ENCODE measurements at places on chromosomes 7 and 10.

DNA sequence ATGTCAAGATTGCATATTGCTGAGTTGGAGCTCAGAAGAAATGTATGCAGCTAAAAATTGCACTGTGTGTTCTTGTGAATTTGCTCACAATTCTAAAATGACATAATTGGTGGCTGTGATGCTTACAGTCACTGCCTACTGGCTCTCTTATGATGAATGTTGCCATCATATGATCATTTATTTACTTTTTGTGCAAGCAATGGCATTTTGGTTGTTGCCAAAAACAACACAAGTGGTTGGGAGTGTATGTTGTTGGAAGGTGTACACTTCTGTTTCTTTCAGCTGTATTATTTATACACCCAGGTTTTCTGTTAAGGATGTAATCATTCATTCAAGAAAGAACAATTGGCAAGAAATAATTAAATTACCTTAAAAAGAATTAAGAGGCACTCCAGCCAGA lies 28.9 kb downstream of the PON1 start:
- DNase-seq = no peak

DNA sequence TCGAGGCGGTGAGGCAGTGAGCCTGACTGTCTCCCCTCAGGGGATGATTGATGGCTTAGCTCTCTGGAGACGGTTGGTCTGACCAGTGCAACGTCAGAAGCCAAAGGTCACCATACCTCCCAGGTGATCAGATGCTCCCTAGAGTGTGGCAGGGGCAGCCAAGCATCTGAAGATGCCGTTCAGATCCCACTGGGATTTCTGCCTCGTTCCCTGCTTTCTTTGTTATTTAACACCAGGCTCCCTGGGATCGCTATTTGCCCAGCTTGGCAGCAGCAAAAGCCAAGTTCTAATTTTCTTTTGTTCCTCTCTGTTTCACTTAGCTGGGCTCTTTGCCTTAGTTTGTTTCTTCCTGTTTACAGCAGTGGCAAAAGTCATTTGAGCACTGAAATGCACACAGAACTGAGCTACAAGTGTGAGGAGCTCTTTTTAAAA lies 53.5 kb upstream of the SVIL start:
- DNase-seq = no peak

- DNase-seq = no peak
These were observed 25.8 kb upstream of the PIP4K2A start for GRCh38 chr10:22740180-22740579.

GRCh38 chr10:19812976-19813375 lies 3.3 kb upstream of the PLXDC2 start:
- DNase-seq = no peak

- no peak for DNase-seq
These were observed 24.3 kb downstream of the CBLL1 start for GRCh38 chr7:107768263-107768662.

DNA sequence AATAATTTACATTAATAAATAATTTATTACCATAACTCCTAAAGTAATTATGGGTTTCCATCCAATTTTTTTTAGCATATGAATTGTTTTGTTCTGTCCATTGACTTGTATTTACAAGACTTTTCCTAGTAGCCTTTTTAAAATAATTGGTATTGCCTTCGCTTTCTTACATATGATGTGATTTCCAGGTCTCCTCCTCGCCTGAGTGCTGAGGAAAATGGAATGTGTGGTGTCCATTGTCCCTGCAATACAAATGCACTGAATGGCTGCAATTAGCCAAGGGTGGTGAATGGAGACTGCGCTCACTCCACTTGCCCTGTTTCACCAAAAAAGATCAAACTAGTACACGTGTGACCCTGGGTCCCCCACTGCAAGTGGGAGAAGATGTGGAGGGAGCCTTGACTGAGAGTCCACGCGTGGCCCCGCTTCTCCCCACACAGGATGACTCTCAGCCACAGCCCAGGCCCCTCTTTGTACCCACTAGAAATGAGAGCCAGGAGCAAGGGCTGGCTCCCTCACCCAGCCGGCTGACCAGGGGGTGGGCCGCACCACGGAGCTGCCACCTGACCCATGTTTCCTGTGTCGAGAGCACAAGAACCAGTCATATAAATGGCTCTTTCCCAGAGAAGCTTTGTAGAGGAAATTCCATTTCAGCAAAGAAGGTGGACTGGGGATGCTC lies 52.6 kb downstream of the FAM53B start:
- DNase-seq = no peak

DNA sequence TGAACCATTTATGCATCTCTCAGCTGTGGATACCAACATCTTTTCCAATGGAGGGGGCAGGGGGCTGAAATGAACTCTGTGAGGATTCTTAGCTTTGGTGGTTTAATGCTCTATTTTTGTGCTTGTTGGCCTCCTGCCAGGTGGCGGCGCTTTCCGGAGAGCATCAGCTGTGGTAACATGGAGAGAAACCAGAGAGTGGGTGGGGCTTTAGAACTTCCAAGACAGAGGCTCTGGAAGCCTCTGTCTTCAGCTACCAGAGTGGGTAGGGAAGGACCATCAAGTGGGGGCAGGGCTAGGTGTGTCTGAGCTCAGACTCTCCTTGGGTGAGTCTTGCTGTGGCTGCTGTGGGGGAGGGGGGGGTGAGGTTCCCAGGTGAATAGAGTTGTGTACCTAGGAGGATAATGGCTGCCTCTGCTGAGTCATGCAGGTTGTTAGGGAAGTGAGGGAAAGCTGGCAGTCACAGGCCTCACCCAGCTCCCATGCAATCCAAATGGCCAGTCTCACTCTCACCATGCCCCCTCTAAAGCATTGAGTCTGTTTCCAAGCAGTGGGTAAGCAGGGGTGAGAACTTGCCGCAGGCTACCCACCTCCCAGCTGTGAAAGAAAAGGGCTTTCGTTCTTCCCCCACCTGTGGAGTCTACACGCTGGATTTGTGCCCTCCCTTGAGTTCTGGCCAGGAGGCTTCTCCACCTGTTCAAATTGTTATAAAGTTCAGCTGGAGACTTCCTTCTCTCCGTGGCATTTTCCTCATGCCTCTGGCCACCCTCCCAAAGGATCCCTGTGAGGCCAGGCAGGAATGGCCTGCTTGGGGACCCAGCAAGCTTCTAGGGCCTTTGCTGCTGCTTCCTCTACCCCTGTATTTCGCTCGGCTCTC lies 527.0 kb downstream of the NEBL start:
- no peak for DNase-seq

GRCh38 chr10:62382831-62383230 lies 8.7 kb downstream of the ZNF365 start:
- no peak for DNase-seq

- no peak for DNase-seq
These were observed 141.9 kb downstream of the CUX1 start for GRCh38 chr7:101959342-101959741.

DNA sequence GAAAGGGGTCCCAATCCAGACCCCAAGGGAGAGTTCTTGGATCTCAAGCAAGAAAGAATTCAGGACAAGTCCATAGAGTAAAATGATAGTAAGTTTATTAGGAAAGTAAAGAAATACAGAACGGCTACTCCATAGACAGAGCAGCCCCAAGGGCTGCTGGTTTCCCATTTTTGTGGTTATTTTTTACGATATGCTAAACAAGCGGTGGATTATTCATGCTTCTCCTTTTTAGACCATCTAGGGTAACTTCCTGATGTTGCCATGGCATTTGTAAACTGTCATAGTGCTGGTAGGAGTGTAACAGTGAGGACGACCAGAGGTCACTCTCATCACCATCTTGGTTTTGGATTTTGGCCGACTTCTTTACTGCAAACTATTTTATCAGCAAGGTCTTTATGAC lies 1033.4 kb downstream of the SORCS3 start:
- DNase-seq = no peak

GRCh38 chr7:24245362-24245761 lies 38.6 kb upstream of the NPY start:
- DNase-seq = no peak

DNA sequence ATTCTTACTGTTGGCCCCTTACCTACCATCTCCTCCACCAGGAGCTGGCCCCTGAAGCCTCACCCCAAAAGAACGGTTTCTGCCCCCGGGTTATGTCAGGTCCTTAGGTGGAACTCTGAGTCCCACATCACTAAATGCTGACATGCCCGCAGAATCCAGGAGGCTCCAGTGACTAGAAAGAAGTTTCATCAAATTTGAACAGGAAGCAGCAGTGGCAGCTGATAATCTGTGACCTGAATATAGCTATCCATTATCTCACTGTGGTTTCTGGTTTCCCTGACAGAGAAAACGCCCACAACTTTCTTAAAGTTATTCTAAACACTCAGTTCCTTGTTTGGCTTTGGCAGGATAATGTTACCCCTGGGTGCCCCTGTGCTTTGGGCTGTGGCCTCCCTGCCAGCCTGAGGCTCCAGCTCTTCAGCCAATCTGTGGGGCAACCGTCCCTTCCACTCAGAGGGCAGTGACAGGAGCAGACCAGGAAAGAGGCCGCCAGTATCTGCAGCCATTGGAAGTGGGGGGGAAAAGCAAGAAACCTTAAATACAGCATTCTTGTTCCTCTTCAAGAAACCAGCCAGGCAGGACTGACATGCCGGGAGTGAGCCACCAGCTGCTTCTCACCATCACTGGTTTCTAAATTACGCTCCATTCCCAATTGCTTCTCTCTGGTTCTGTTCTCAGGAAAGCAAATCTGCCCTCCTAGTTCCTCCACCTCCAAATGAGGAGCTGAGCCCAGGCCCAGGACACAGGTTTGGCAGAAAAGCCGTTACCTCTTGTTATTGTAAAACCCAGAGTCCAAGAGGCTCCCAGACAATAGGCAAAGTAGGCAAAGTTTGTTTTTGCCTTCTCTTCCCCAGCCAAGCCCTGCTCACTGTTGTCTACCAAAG lies 41.2 kb upstream of the VCL start:
- DNase-seq = no peak

DNA sequence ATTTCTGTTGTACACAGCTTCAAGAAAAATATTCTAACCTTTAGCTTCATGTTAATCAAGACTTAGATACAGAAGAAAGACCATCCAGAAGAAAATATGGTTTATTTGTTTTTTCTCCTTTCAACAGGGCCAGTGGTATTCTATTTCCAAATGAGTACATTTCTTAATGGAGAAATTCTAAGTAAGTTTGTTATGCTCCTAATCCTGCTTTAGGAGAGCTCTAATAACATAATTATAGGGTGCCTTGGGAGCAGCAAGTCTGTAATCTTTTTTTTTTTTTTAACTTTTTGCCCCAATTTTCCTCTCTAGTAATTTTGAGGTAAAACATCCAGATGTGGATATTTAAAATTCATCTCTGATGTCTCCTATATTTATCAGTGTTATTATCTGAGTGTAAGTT lies 98.1 kb downstream of the ADD3 start:
- no peak for DNase-seq

- no peak for DNase-seq
These were observed 280.5 kb downstream of the WDR11 start for GRCh38 chr10:121131426-121132265.

- no peak for DNase-seq
These were observed 1050.0 kb upstream of the GHITM start for GRCh38 chr10:83089335-83089734.

DNA sequence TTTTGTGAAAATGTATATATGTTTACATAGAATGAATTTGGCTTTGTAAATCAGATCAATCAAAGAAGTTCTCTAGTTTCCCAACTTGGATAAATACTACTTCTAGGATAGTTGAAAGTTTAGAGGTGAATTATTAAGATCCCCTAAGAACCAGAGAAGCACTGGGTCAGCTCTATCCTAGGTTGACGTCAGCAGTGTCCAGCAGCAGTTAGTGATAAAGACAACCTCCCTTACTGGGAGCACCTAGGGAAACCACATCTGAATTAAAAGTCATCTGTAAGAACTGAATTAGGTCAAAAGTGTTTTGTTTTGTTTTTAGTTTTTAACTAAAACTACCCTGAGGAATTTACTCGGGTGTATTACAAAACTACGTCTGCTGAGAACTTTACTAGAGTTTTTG lies 178.0 kb downstream of the POLR1F start:
- DNase-seq = no peak

GRCh38 chr7:155533827-155534690 lies 12.3 kb downstream of the CNPY1 start:
- DNase-seq = no peak

DNA sequence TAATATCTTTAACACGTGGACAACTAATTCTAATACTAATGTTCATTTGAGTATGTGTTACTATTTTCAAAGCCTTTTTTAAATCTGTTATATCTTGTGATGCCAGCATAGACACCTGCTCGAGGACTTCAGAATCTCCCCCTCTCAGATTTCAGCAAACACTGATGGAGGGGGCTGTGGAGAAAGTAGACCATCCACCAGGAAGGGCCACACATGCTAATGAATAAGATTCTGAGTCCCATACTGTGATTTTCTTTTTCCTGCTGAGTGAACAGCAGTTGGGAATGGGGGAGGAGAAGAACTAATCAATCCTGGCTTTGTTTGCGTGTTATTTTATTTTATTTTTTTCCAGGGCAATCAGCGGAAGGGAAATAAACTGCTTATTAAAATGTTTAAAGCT lies 157.9 kb upstream of the CSTF2T start:
- DNase-seq = no peak

- no peak for DNase-seq
These were observed 16.5 kb downstream of the GRID1 start for GRCh38 chr10:86349940-86350630.

DNA sequence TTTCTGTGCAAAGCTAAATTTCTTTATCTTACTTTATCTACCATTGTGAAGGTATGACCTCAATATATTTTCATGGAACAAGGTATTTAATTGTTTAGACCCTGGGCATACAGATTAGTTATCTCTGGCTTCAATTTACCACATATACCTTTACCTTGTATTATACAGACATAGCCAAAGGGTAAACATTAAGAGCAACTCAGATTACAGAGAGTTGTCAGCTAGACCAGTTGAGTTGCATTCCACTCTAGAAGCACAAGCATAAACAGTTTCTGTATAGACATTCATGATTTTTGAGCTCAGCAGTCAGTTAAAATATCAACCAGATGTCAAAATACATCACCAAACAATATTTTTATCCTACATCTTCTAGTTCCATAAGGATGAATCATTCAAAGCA lies 857.3 kb upstream of the ZWINT start:
- DNase-seq = no peak

GRCh38 chr10:95422233-95422632 lies 131.4 kb upstream of the PDLIM1 start:
- DNase-seq = no peak

DNA sequence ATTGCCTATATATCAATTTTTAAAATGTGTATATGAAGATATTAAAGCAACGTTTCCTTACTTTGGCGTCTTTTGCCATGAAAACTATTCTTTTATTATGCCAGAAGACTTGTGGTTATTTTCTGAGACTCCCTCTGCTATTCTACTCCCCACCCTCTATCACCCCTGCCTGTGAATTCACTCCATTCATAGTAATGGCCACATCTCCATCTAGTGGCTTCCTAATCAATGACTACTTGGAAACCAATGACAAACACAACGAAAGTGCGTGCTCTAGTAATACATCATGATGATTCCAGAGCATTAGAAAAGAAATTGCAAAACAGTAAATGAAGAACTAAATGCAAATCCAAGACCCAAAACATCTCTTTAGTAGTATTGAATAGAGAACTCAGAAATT lies 186.7 kb upstream of the HGF start:
- no peak for DNase-seq

GRCh38 chr7:98130959-98131358 lies 24.3 kb downstream of the LMTK2 start:
- DNase-seq = no peak

GRCh38 chr10:21946946-21947345 lies 56.6 kb downstream of the DNAJC1 start:
- DNase-seq = no peak

GRCh38 chr10:55311848-55312635 lies 511.0 kb upstream of the PCDH15 start:
- DNase-seq = no peak

Measured in coronary artery (tissue), 2 donors.